ENCODE measurements at places on chromosomes 4 and X. TPM values are rescaled to one million over a fixed set of nuclear protein-coding genes. Genes with fewer than 3 reads are reported as not detected.

- H3K36me3 ChIP-seq, result no peaks in the 10 kb centered on the region
- no peaks in the 10 kb centered on the region for H3K27me3 ChIP-seq
- no peak for DNase-seq
- no peak overlapping the region for H3K27ac ChIP-seq
- H3K4me1 ChIP-seq, result no peaks in the 10 kb centered on the region
Observed at GRCh38 chrX:125681058-125681457, 361.4 kb downstream of the TEX13C start.

DNA sequence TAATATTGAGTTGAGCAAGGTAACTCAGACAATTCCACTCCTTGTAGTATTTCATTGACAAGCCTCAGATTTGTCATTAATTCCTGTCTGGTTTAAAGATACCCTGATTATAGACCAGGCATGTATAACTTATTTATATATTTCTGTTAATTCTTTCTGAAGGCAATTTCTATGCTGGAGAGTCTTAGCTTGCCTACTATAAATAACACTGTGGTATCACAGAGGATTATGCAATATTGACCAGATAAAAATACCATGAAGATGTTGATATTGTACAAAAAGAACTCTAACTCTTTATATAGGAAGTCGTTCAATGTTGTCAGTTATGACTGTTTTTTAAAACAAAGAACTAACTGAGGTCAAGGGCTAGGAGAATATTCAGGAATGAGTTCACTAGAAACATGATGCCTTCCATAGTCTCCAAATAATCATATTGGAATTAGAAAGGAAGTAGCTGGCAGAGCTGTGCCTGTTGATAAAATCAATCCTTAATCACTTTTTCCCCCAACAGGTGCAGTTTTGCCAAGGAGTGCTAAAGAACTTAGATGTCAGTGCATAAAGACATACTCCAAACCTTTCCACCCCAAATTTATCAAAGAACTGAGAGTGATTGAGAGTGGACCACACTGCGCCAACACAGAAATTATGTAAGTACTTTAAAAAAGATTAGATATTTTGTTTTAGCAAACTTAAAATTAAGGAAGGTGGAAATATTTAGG is 821 bp downstream of the CXCL8 start:
- no peaks in the 10 kb centered on the region for H3K4me1 ChIP-seq
- H3K36me3 ChIP-seq, result no peaks in the 10 kb centered on the region
- no peaks in the 10 kb centered on the region for H3K27me3 ChIP-seq
- H3K27ac ChIP-seq, result no peak overlapping the region

DNA sequence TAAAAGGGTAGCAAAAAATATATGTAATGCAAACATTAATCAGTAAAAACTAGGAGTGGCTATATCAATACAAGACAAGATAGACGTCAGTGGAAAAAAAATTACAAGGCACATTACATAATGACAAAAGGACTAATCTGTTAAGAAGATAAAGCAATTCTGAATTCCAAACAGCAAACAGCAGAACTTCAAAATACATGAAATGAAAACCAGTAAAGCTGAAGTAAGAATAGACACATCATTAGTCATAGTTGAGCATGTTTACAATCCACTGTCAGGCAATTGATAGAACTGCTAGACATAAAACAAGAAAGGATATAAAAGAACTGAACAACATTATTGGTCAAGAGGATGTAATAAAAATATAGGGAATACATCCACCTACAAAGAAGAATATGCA is 12.2 kb downstream of the SULT1B1 start:
- no peaks in the 10 kb centered on the region for H3K4me1 ChIP-seq
- H3K27me3 ChIP-seq, result no peaks in the 10 kb centered on the region
- DNase-seq, result no peak

- H3K4me3 ChIP-seq, result no peak overlapping the region
- no peak for DNase-seq
- no peak overlapping the region for H3K27ac ChIP-seq
- H3K27me3 ChIP-seq, result no peaks in the 10 kb centered on the region
Observed at GRCh38 chr4:158376106-158376840, 145.4 kb upstream of the RXFP1 start.

MAGEA6 gene
- total RNA-seq, result not detected

TMEM129 gene
- total RNA-seq, result 28.5 TPM

GRCh38 chr4:84151574-84151973 is 347.5 kb downstream of the NKX6-1 start:
- no peak overlapping the region for H3K4me3 ChIP-seq
- no peaks in the 10 kb centered on the region for H3K27me3 ChIP-seq
- H3K36me3 ChIP-seq, result no peaks in the 10 kb centered on the region

DCX gene
- total RNA-seq, result 2.4 TPM

EVC2 gene
- total RNA-seq, result 6.4 TPM

- DNase-seq, result no peak
- no peaks in the 10 kb centered on the region for H3K27me3 ChIP-seq
- no peaks in the 10 kb centered on the region for H3K36me3 ChIP-seq
- H3K27ac ChIP-seq, result no peak overlapping the region
Observed at GRCh38 chr4:78651250-78651860, 99.8 kb downstream of the ANXA3 start.

GAGE12H gene
- total RNA-seq, result not detected

MTMR8 gene
- total RNA-seq, result 6.3 TPM

TECRL gene
- not detected for total RNA-seq

DNA sequence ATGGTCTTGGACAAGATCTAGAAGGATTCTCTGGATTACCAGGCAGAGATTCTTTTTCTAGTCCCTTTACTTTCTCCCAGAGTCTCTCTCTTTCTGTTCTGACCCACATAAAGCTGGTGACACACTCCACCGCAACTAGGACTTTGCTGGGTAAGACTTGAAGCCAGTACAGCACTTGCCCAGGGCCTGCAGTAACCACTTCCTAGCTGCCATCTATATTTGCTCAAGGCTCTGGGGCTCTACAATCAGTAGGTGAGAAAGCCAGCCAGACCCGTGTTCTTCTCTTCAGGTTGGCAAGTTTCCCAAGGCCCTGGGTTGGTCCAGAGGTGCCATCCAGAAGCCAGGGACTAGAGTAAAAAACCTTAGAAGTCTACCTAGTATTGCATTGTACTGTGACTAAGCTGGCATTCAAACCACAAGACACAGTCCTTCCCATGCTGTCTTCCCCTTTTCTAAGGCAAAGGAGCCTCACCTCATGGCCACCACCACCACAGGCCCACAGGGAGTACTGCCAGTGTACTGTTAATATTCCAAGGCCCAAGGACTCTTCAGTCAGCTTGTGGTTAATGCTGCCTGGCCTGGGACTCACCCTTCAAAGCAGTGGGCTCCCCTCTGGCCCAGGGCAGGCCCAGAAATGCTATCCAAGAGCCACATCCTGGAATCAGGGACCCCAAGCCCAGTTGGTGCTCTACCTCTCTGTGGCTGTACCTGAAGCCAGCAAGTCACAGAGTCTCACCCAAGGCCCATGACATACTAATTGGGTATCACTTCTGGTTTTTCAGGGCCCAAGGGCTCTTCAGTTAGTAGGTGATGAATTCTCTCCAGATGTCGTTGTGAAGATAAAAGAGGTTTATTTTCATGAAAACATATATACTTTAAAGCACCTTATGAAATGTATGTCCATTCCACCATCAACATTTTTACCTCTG is 54.7 kb downstream of the CD38 start:
- no peak overlapping the region for H3K4me3 ChIP-seq
- H3K4me1 ChIP-seq, result no peaks in the 10 kb centered on the region
- H3K27ac ChIP-seq, result no peak overlapping the region
- H3K36me3 ChIP-seq, result no peaks in the 10 kb centered on the region
- H3K27me3 ChIP-seq, result no peaks in the 10 kb centered on the region

DNA sequence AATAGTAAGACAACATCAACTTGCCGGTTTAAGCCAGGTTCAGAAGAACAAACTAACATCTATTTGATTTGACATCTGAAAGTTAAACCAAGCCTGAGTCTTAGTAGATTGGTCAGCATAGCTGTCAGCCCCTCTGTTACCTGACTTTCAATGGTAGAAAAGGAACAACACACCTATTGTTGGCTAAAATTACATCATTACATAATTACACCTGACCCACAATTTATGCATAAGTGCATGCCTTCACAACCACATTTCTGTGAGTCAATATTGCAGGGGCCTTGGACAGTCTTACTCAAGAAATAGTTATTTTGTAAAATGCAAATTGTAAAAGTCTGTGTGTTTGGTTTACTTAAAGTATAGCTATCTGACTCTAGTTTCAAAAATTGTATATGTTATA is 36.2 kb downstream of the EGFL6 start:
- no peaks in the 10 kb centered on the region for H3K27me3 ChIP-seq
- no peak for DNase-seq
- H3K27ac ChIP-seq, result no peak overlapping the region
- no peaks in the 10 kb centered on the region for H3K36me3 ChIP-seq
- no peaks in the 10 kb centered on the region for H3K4me1 ChIP-seq

DNA sequence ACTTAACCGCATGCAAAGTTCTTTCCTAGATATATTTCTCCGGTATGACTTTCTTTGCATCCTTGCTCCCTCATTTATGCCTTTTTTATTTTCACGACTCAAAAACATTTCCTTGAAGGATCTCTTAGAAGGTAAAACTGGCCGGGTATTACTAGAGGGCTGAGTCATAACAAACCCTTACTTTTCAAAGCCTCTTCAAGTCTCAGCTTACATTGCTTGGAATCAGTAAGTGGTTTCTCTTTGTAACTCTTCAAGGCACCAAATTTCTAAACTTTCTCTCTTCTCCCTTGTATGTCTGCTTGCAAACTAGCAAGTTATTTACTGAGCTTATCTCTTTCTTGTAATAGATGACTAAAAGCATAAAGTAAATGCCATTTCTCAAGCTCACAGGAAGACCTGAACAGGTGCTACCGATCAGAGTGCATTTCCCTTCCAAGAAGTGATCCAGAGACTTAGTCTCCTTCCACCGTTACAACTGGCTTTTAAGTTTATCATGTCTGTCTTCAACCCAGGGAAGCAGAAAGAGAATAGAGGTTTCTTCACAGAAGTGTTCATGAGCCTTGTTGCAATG is 75.5 kb downstream of the ANXA10 start:
- no peaks in the 10 kb centered on the region for H3K27me3 ChIP-seq
- no peaks in the 10 kb centered on the region for H3K36me3 ChIP-seq
- DNase-seq, result no peak
- H3K4me3 ChIP-seq, result no peak overlapping the region

DNA sequence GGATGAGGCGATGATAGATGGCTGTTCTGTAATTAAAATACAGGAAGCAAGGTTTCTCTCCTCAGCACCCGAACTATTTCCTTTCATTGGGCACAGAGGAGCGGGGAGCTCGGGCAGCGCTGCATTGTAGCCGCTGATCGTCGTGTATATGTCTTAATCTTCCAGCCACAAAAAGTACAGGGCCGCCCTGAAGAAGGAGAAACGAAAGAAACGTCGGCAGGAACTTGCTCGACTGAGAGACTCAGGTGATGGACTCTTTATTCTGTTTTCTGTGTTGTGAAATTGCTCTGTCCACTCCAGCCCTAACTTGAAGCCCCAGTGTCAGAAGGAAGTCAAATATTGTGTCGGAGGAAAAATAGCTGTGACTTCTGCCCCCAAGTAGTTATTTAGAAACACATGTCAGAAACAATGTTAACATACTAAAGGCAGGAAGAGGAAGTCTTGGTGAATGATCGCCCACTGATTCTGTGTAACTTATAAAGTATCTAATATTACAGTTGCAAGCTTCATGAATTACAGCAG is 546 bp downstream of the ZRSR2 start:
- H3K4me1 ChIP-seq, result no peaks in the 10 kb centered on the region
- no peak for DNase-seq
- H3K27ac ChIP-seq, result peak overlapping the region; percentile 81

SGMS2 gene
- total RNA-seq, result 0.73 TPM

TEX13C gene
- 0.09 TPM for total RNA-seq

GRCh38 chr4:55399581-55399980 is 3.8 kb downstream of the TMEM165 start:
- H3K4me1 ChIP-seq, result no peaks in the 10 kb centered on the region
- peak overlapping the region; percentile 78 for H3K4me3 ChIP-seq
- H3K27ac ChIP-seq, result no peak overlapping the region
- no peak for DNase-seq

DNA sequence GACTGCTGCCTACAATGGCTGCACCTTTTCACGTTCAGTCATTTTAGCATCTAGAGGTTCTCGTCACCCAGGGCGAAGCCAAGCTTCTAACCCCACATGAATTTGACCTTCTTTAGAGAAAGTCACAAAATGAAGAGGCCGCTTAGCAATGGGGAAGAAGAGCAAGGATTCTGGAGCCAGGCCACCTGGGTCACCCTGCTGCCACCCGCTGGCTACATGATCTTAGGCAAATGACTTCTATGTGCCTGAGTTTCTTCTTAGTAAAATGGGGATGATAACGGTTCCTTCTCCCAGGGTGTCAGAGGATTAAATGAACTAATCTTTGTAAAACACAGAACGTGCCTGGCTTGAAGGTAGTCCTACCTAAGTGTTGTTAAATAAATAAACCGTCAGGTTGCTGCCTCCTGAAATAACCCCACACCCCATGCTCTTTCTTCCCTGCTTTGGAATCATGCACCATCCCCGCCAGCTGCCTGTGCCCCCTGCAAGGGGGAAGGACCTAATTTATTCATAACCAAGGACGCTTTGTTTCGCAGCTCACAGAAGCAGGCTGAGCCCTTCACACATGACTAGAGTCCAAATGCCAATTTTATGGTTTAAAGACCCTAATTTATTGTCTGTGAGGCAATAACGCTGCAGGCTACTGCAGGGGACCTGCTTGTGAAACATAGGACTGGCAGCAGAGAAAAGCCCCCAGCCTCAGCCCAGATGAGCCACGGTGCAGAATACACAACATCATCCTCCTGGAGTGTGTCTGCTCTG is 28.6 kb upstream of the NSG1 start:
- no peak overlapping the region for H3K27ac ChIP-seq
- H3K36me3 ChIP-seq, result no peaks in the 10 kb centered on the region
- H3K4me1 ChIP-seq, result no peaks in the 10 kb centered on the region
- H3K27me3 ChIP-seq, result no peaks in the 10 kb centered on the region
- no peak for DNase-seq

TNIP3 gene
- total RNA-seq, result not detected

GRCh38 chr4:61044837-61045236 is 155.3 kb upstream of the ADGRL3 start:
- no peak overlapping the region for H3K4me3 ChIP-seq
- H3K4me1 ChIP-seq, result peaks cover 4% of the 10 kb centered on the region
- H3K36me3 ChIP-seq, result no peaks in the 10 kb centered on the region
- no peak for DNase-seq
- no peaks in the 10 kb centered on the region for H3K27me3 ChIP-seq
- H3K27ac ChIP-seq, result no peak overlapping the region

GRCh38 chrX:2677764-2678163 is 13.3 kb upstream of the CD99 start:
- no peaks in the 10 kb centered on the region for H3K36me3 ChIP-seq
- no peak overlapping the region for H3K27ac ChIP-seq
- no peak overlapping the region for H3K4me3 ChIP-seq
- no peaks in the 10 kb centered on the region for H3K4me1 ChIP-seq

DNA sequence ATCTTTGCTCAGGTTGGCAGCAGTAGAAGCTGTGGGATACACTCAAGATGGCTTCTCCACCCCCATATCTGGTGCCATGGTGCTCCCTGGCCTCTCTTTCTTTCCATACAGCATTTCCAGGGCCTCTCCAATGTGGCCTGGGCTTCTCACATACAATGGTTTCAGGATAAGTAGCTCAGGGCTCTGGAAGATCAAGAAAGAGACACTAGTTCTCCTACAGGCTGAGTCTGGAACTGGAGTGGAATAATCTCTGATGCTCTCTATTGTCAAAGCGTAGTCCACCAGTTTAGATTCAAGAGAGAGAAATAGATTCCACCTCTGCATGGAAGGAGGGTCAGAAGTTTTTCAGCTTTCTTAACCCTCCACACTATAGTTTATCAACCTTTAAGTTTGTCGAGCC is 138.2 kb upstream of the AADAT start:
- H3K27ac ChIP-seq, result no peak overlapping the region
- peaks cover 3% of the 10 kb centered on the region for H3K4me1 ChIP-seq
- no peak overlapping the region for H3K4me3 ChIP-seq
- no peaks in the 10 kb centered on the region for H3K36me3 ChIP-seq
- no peaks in the 10 kb centered on the region for H3K27me3 ChIP-seq

ADGRG4 gene
- total RNA-seq, result not detected
